SK-MEL-5 (cell line): ENCODE measurements at places on chromosomes 1 and 21. TPM values are rescaled to one million over a fixed set of nuclear protein-coding genes. Genes with fewer than 3 reads are reported as not detected.

GRCh38 chr1:219279017-219279770 is 105.5 kb downstream of the LYPLAL1 start:
- no peak for DNase-seq

GRCh38 chr1:41980827-41981653 is 62.3 kb upstream of the HIVEP3 start:
- DNase-seq: no peak

GRCh38 chr1:150268340-150268704 is 494 bp downstream of the APH1A start:
- peak; percentile 74 for DNase-seq

- DNase-seq: peak; percentile 53
These were observed 25.5 kb upstream of the IL10 start for GRCh38 chr1:206797534-206798383.

GRCh38 chr1:27489501-27489972 is 430 bp downstream of the WASF2 start:
- DNase-seq: no peak

GRCh38 chr21:33936301-33937038 is 20.9 kb upstream of the ATP5PO start:
- DNase-seq: peak; percentile 9

Gene ADAMTSL4
- 0.27 and 0.48 TPM in 2 replicates for total RNA-seq

Gene DYNLT5
- not detected in 2 replicates for total RNA-seq
